NCI-H1417 (cell line): ENCODE measurements at places on chromosomes 13 and 19.

DNA sequence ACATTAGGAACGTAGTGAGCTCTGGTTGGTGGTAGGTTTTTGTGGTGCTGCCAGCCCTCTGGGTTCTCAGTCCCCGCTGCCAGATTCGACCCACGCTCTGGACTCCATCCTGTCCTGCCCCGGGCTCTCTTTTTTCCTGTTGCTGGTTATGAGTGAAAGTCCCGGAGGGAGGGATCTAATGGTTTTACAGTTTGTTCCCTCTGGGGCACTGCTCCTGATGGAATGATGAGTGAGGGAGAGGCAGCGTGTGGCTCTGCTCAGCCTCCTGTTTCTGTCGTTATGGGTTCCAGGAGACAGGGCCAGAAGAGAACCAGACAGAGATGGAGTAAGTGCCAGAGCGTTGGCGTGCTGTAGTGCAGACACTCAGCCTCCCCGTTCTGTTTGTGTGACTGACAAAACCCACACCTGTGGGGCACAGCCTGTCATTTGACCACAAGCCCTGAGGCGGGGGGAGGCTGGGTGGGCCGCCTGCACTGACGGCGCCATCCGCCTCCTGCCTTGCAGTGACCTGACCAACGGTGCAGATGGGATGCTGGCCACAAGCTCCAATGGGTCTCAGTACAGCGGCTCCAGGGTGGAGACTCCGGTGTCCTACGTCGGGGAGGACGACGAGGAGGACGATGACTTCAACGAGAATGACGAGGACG is 18.3 kb downstream of the ATP4B start:
- no peak for DNase-seq

- DNase-seq: no peak
These were observed 10.1 kb downstream of the CNOT3 start for GRCh38 chr19:54147676-54148075.

DNA sequence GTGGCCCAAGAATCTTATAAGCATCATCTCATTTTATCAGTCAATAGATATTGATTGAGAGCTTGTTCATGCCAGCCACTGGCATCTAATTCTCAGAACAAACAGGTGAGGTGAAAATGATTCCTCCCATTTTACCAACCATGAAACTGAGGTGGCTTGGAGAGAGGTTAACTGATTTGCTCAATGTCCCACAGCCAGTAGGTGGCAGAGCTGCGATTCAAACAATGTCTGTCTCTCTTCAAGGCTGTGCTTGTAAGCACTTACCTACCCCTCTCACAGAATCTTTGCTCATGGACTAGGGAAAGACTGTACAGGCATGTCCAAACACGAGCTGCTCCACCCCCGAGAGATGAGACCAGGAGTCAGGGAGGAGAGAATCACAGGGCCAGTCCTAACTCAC is 21.5 kb upstream of the GSX1 start:
- peak; percentile 36 for DNase-seq

DNA sequence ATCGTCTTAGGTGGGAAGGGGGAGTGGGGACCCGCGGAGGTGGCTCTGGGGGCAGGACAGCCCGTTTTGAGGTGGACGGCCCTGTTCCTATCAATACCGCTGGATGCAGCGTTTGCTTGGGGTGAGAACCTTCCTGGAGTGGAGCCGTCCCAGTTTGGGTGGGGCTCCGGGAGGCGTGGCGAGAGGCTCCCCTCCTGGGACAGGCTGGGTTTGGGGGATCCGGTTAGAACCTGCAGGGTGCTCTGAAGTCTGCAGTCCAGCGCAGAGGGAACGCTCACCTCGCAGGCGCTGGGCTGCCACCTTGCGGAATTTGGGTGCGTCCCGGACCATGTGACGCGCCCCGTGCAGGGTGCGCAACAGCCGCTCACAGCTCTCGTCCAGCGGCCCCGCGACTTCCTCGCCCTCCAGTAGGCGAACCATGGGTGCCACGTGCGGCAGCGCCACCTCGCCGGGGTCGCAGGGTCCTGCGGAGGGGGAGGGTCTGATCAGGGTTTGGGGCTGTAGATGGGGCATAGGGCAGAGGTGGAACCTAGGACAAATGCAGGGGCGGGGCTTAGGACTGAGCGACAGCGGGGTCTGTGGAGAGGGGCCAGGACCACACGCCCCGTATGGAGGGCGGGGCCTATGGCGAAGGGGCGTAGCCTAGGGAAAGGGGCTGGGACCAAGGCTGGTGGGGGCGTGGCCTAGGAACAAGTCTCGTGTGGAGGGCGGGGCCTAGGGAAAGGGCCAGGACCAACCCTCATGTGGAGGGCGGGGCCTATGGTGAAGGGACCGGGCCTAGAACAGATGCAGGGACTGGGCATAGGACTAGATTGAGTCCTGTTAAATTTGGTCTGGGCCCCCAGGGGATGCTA is 13.8 kb downstream of the SH2D3A start:
- no peak for DNase-seq

- DNase-seq: no peak
These were observed 32.4 kb downstream of the HPN start for GRCh38 chr19:35073941-35074340.

GRCh38 chr19:31351855-31352195 is 2.6 kb upstream of the TSHZ3 start:
- DNase-seq: no peak

- DNase-seq: no peak
These were observed 42.7 kb downstream of the SERP2 start for GRCh38 chr13:44416301-44416700.

DNA sequence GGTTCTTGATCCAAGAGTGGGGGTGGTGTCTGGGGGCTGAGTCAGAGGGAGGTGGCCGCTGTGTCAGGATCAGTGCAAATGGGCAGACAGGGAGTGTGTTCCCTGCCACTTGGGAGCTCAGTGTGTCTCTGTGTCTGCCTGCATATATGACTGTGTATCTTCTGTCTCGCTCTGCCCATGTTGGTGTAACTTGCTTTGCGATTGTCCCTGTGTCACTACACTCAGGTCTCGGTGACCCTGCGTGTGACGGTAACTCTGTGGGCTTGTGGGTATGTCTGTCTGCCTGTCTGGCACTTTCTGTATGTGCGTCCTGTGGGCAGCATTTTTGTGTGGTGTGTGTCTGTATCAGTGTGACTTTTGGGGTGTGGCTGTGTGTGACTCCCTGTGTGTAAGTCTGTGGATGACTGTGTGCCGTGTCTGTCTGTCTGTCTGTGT is 8.2 kb upstream of the ERFL start:
- DNase-seq: no peak

DNA sequence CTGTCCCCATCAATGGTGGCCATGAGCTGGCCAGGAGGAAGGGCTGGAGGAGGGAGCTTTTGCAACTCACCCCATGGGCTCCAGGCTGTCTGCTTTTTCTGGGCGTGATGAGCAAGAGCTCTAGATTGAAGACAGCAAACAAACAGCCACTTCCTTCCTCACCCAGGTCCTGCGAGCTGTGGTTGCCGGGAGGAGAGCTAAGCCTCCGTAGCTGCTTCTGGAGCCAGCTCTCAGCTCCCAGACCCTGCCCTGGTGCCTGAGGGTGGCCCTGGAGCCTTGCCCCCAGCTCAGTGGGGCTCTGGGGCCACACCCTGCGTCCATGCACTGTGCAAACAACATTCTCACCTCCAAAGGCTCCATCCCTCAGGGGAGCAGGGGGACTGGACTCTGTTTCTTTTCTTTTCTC is 6.2 kb downstream of the MYO1F start:
- no peak for DNase-seq

DNA sequence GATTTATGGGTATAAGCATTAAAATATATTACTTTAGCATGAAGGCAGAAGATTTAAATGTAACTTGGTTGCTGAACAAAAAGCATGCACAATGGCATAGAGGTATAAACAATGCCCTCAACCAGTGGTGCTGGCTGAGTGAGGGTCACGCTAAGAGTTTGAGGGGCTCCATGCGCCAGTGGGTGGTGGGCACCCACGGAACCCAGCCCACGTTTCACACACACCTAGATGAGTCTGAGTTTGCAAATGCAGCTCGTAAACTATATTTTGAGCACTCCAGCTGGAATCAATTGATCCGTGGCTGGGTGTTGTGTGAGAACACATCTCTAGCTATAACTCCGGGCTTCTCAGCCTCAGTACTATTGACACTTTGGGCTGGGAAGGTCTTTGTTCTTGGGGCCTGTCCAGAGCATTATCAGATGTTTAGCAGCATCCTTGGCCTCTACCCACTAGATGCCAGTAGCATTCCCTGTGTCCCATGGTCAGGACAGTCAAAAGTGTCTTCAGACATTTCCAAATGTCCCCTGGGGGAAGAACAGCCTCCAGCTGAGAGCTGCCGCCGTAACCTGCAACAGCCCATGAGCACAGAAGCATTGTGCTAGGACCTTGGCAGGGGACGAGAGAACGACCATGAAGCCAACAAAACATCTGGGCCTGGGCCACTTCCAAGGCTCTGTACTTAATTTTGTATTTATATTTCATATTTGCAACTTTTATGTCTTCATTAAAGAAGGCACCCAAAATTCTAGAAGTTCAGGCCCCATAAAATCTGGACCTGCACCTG is 108.1 kb upstream of the SOX1 start:
- DNase-seq: no peak

GRCh38 chr19:375395-376110 is 31.0 kb upstream of the MIER2 start:
- DNase-seq: no peak

DNA sequence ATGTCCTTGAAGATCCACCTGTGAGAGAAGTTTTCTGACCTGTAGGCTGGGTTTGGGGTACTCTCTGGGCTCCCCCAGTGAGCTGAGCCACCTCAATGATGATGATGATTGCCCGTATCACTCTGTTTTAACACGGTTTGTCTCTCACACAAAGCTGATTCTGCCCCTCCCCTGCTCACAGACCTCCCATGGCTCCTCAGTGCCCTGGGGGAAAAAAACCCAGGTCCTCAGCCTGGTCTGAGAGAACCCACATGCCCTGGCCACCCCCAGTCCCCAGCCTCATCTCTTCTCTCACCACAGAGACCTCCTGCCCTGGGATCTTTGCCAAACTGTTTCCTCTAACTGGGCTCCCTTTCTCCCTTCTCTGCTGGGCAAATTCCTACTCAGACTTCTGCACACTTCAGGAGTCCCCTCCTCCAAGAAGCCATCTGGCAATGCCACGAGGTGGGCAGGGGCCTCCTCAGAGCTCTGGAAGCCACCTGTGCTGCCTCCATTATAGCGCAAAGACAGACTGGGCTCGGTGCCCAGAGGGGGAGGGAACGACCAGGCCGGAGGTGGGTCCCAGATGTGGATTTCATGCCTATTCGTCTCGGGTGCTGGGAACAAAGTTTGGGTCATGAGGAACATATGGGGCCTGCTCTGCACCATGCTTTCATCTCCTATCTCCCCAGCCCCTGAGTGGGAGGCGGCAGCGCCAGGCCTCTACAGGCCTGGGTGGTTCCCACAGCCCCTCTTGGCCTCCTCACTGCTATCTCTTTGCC is 8.5 kb upstream of the CA11 start:
- no peak for DNase-seq

DNA sequence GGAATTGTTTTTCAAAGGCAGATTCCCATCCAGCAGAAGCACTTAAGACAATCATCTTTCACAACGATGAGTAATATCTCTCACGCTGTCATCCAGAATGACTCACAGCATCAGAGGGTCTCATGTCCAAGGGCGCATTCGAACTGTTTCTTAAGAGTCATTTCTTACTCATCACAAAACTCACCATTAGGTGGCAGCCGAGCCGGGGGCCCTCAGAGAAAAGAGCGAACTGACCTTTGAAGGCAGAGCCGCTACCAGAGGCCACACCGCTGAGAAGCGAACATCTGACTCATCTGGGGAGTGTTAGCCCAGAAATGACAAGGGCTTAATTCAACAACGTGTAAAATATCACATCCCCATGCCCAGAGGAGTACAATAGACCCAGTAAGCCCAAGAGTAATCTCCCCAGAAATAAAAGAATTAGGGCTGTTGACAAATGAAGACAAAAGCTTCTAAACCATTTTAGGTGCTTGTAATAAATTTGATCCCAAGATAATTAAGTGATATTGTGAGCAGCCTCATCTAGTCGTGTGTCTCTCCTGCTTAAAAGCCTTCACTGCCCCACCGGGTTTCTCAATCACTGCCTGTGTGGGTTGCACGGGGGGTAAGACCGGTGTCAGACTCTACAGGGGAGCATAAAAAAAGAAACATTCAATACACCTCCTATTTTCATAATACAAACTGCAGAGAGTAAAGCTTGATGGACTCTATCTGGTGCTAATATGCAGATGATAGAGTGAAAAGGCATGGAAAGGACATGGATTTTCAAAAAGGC is 96.2 kb downstream of the CYSLTR2 start:
- peak; percentile 43 for DNase-seq

DNA sequence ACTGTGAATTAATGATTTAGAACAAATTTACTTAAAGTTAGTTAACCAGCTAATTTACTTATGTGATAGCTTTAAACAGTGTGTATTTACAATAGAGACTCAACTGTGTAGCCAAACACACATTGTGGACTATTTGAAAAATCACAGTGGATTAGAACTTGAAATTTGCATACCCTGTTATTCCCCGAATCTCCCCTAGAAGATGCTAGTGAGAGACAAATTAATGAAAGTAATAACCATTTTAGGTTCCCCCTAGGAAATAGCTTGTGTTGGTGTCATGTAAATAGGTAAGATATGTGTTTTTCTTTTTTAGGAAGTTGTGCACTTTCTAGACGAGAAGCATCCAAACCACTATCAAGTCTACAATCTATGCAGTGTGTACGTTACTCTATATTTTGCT is 98.5 kb downstream of the C1QTNF9 start:
- no peak for DNase-seq

- DNase-seq: no peak
These were observed 38.7 kb downstream of the KLF2 start for GRCh38 chr19:16363133-16363851.

DNA sequence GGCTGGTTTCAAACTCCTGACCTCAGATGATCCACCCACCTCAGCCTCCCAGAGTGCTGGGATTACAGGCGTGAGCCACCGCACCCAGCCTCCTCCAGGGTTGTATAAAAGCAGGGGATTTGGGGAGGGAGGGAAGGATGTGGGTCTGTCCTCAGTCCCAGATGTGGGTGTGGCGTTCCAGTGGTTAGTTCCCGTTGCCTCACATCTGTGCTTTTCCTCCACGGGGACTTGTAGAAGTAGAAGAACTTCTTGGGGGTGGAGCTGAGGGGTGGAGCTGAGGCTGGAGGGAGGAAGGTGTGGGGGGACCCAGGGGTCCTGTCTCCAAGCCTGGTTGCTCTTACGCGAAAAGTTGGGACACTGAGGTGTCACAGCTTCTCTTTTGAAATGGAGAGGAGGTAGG is 514 bp upstream of the MCEMP1 start:
- DNase-seq: no peak
